Ammon's horn (tissue), 1 donor: ENCODE measurements at places on chromosomes 4 and X.

DNA sequence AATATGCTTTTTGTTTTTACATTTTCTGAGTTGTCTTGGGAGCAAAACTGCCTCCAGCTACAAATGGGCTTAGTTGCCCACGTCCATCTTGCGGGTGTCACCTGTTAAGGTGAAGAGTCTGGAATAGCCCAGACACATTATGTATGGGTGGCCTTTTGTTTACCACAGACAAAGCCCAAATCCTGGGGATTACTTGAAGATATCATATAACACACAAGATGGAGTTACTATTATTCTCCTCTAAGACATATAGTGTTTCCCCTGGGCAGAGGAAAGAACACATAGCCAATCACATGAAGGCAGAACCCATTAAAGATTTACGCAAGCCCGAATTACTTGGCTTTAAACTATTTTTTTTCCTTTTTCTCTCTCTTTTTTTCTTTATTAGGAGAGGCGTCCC lies 625.6 kb upstream of the FAM241A start:
- DNase-seq = no peak

DNA sequence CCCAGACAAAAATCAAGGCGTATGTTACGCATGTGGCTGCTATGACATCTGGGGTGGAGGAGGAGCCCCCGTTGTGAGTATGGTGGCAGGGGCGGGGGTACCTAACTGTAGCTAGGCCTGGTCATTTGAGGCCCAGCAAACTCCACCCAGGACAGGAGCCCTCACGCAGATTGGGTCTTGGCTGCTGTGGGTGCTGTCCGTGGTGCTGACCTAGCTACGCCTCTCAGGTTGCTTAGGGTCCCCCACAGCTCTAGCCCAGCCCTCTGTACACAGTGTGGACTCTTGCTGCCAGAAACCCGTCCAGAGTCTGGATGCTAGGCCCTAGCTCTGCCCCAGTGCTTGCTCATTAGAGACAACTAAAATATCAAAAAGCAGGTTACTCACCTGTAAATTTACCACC lies 146.7 kb upstream of the PSAPL1 start:
- DNase-seq = no peak

GRCh38 chr4:84966382-84967242 lies at the start of gene WDFY3:
TSS of gene WDFY3 (minus strand) at chr4:84966690. CDS start at chr4:84860591, 106,099 bp downstream.
- peak; percentile 97 for DNase-seq

GRCh38 chrX:74377282-74377681 lies 44.0 kb upstream of the SLC16A2 start:
- DNase-seq = no peak

- peak; percentile 25 for DNase-seq
Measured at GRCh38 chr4:112075129-112075753, 70.0 kb upstream of the FAM241A start.

DNA sequence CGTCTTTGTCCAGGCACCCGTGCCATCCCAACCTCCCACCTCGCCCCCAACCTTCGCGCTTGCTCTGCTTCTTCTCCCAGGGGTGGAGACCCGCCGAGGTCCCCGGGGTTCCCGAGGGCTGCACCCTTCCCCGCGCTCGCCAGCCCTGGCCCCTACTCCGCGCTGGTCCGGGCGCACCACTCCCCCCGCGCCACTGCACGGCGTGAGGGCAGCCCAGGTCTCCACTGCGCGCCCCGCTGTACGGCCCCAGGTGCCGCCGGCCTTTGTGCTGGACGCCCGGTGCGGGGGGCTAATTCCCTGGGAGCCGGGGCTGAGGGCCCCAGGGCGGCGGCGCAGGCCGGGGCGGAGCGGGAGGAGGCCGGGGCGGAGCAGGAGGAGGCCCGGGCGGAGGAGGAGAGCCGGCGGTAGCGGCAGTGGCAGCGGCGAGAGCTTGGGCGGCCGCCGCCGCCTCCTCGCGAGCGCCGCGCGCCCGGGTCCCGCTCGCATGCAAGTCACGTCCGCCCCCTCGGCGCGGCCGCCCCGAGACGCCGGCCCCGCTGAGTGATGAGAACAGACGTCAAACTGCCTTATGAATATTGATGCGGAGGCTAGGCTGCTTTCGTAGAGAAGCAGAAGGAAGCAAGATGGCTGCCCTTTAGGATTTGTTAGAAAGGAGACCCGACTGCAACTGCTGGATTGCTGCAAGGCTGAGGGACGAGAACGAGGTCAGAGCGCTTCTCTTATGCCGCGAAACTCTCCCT lies at the start of gene TET2:
Gene TET2 (plus strand): TSS at position 601 of the 740 bp plus-strand sequence. CDS start 87,067 bp downstream, outside the sequence.
- DNase-seq = peak; percentile 95

GRCh38 chr4:125547836-125548235 lies 233.1 kb downstream of the FAT4 start:
- no peak for DNase-seq

DNA sequence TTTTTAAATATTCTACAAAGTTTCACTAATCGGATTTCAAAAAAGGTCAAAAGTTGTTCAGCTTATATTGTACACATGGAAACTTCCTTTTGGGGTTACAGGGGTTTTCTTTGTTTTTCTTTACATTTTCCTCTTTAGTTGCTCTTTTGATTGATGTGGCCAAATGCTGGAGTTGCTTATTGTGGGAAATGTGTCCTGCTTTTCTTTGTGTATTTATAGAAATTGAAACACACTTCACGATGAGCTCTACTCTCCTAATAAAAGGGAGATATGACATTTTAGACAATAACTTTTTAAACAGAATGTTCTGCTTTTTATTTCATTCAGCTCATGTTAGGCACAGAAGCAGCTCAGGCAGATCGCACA lies 50.7 kb upstream of the SPRY1 start:
- no peak for DNase-seq

DNA sequence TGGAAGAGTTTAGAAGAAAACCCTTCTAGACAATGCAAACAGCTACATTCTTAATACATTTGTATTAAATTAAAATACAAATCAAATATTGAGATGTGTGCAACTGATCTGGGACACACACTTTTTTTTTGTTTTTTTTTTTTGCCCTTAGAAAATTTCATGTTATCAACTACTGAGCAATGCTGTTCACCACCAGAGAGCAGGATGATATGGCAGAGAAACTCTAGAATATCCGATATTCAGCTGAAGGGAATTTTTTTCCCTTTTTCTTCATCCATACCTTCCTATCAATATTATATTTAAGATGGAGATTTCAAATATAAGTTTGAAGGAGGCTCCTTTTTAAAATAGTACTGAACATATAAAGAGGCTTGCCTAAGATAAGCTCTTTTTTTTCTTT lies 1.0 kb downstream of the NDST3 start:
- DNase-seq = no peak

GRCh38 chr4:108586778-108587177 lies 33.6 kb upstream of the RPL34 start:
- no peak for DNase-seq

GRCh38 chr4:159220353-159220752 lies 117.5 kb downstream of the RAPGEF2 start:
- no peak for DNase-seq

- DNase-seq = no peak
Measured at GRCh38 chr4:111210595-111210994, 587.7 kb upstream of the PITX2 start.

DNA sequence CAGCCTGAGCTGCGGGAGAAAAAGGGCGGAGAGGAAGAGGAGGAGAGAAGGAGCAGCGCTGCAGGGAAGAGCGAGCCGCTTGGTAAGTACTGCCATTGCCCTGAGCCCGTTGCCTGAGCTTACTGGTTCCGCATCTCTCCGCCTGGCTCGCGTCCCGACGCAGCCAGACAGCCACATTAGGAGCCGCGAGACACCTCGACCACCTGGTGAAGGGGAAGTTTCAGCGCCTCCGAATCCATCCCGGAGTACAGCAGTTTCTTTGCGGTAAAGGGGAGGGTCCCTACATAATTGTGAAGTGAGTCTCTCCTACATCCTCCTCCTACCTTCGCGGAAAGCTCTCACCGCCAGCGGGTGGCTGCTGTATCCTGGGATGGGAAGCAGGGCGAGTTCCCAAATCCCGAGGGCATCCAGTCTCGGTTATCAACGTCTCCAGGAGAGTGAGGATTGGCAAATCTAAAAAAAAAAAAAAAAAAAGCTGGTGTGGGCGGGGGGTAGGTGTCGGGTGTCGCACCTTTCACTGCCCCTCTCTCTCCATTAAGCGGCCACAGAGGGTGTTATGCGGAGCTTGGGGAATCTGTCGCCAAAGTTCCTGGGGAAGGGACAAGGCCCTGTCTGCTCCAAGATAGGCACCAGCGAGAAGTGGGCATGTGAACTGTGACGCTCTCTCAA lies 7.9 kb downstream of the TBX22 start:
- DNase-seq = no peak

GRCh38 chrX:36898301-36898700 lies 109.9 kb upstream of the FAM47C start:
- DNase-seq = no peak

DNA sequence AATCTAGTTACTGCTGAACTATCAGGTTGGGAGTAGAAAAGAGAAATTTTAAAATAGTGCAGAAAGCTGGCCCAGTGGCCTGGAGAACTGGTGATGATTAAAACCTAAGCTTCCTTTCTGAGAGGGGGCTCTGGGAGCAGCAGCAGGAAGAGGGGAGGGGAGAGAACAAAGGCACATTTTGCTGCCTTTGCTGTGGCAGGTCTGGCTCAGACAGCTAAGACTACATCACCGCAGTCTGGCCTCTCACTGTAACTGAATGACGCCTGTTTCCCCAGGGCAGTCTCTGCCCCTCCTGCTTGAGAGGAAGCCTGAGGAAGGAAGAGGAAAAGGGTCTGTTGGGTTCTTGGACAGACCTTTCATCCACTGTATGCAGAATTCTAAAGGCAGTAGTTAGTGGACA lies 148.5 kb downstream of the FRAS1 start:
- no peak for DNase-seq

DNA sequence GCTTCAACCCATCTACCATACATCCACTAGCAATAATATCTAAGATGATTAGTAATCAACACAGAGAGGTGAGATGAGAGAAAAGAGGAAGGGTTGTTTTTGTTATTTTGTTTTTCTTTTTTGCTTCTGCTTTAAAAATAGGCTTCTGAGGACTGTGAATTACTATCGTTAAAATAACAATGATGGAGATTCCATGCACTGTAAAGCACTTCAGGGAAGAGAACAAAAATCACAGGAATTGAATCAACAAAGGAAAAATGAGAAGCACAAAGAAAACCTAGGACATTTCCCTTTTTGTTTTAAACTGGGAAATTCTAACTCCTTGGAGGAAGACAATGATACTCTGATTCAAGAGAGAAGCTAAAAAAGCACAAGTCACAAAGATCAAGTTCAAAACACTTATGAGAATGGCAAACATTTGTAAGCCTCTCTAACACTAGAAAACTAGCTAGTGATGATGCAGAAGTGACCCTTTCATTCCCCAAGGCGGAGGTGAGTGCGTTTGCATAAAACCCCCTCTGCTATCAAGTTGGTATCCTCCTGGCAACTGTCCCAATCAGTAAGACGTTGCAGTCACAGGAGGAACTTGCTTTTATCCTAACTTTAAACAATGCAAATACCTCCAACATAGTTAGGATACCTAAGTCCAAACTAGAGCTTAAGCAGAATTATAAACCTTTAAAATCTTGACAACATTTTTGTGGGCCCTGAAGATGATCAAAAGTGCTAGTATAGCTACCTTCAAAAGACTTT lies 308.5 kb downstream of the CAMK2D start:
- peak; percentile 57 for DNase-seq

DNA sequence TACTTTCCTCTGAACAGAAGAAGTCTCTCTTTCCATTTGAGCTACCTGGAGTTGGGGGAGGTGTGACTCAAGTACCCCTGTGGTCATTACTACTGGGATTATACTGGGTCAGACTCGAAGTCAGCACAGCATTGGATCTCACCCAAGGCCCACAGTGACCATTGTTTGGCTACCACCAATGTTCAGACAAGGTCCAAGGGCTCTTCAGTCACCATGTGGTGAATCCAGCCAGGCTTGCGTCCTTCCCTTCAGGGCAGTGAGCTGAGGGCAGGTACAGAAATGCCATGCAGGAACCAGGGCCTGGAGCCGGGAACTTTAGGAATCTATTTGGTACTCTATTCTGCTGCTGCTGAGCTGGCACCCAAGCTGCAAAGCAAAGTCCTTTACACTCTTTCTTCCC lies 5.5 kb upstream of the SLC4A4 start:
- DNase-seq = no peak

DNA sequence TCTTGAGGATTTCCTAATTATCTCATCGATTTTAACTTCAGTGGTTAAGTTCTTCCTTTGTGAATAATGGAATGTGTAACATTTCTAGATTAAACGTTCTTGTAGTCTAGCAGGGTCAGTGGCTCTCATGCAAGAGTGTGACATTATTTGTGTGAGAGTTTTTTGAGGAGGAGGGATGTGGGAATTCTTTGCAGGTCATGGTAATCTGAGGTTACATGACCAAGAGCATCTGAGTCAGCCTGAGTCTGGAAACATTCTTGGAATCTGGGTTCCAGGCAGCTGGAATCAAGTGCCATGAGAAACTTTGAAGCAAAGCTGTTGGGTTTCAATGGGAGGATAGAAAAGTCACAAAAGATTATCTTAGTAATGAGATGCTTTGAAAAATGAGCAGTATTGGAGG lies 49.5 kb downstream of the GK start:
- DNase-seq = no peak

- no peak for DNase-seq
Measured at GRCh38 chr4:86717651-86718050, 123.5 kb downstream of the PTPN13 start.

DNA sequence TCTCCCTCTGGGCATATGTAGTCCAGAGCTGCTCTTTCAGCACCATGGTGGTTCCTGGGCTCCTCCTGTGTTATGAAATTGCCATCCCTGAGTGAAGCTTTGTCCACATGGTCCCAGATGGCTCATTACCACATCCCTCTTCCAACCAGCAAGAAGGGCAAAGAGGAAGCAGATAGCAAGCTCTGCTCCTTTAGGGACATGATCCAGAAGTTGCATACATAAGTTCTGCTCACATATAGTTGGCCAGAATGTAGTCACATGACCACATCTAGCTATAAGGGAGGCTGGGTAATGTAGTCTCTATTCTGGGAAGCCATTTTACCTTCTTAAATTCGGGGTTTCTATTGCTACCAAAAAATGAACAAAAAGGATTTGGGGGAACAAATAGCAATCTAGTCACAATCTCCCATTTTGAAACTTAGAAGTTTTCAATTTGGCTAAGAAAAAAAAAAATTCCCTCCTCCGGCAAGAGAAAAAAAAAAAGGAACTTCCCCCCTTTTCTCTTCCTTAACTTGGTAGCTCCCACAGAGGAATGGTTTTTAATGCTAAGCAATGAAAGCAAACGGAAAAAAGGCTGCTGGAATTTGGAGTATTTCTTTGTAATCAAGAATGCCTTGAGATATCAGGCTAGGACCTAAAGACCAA lies 88.2 kb upstream of the USP9X start:
- peak; percentile 69 for DNase-seq

- no peak for DNase-seq
Measured at GRCh38 chrX:37818031-37818430, 29.3 kb downstream of the DYNLT3 start.

- DNase-seq = no peak
Measured at GRCh38 chrX:17591741-17592110, 145.6 kb upstream of the SCML1 start.

DNA sequence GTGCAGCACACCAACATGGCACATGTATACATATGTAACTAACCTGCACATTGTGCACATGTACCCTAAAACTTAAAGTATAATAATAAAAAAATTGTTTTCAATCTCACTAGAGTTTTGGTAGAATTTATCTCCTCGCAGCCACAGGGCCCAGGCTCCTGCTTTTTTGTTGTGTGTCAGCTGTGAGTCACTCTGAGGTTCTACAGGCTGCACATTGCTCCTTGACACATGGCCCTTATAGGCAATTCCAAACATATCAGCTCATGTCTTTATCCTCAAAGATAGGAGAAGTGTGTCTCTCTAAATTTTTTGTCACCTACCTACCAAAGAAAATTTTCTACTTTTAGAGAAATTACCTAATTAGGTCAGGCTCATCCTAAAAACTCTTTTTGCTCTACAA lies 252.1 kb upstream of the ADGRL3 start:
- no peak for DNase-seq
